ENCODE measurements at places on chromosomes 11 and 22.
A peak's percentile ranks its signal among the peaks of the same experiment; 100 is the strongest.

GRCh38 chr11:45751430-45751829 is 53.5 kb upstream of the SLC35C1 start:
- no peak for DNase-seq

DNA sequence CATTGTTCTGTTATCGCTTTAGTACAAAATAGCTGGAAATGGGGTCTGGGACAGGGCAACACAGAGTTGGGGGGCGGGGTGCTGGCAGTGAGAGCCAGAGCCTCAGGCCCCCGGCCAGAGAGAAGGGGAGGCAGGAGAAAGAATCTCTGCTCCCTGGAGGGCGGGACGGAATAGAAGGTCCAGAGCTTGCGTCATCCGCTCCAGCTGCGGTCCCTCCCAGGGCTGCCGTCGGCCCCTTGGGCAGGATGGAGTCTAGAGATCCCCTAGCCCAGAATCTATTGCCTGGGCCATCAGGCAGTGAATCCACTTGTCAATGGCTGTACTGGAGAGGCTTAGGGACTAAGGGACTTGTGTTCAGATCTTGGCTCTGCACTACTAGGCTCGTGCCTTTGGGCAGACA is 5.0 kb downstream of the TP53I11 start:
- DNase-seq, result no peak

DNA sequence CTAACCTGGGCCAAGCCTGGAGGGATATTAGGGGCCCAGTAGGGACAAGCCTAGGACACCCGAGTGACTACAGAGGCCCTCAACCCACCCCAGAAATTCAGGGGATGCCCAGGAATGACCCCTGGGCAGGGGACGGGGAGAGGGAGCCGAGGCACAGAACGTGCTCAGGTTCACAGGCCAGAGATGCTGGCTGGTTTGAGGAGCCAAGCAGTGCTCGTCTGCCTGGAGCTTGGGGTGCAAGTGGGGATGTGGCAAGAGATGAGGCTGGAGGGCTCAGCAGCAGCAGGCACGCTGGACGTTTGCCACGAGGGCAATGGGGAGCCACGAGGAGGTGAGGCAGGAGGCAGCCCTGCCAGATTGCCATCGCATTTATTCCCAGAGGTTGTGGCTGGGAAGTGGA is 34.0 kb upstream of the EMID1 start:
- no peak for DNase-seq

- no peak for DNase-seq
Observed at GRCh38 chr22:31750365-31751284, 693 bp upstream of the PRR14L start.

DNA sequence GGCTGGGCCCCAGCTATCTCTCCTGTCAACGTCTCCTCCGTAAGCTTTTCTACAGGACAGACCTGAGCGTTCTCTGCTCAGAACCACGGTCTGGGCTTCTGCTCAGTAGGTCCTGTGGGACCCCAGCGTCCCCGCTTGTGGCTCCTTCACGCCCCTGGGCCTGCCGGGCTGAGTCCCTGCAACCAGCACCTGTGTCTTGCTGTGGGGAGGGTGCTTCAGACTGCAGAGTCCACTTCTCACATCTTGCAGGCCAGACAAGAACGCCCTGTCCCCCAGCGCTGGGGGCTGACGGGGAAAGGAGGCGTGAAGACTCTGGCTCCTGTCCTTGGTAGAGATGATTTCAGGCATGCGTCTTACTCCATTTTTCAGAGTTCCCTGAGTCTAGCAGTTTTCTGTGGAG is 1480.8 kb downstream of the BRD1 start:
- DNase-seq, result no peak

DNA sequence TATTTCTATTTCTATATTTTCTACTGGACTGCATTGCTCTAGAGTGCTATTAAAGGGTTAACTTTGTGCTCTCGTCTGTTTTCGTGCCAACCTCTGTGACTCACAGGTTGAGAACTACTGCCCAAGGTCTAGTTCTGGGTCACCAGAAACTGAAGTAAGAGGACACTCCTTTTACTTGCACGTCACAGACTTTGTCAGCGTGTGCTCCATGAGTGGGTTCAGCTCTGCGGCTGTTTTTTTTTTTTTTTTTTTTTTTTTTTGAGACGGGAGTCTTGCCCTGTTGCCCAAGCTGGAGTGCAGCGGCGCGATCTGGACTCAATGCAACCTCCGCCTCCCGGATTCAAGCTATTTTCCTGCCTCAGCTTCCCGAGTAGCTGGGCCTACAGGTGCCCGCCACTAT is 49.8 kb downstream of the CLMP start:
- DNase-seq, result peak; percentile 96

GRCh38 chr11:2693271-2694261 is 6.2 kb downstream of the KCNQ1OT1 start:
- no peak for DNase-seq

GRCh38 chr11:134779179-134779578 is 367.1 kb upstream of the B3GAT1 start:
- DNase-seq, result no peak

DNA sequence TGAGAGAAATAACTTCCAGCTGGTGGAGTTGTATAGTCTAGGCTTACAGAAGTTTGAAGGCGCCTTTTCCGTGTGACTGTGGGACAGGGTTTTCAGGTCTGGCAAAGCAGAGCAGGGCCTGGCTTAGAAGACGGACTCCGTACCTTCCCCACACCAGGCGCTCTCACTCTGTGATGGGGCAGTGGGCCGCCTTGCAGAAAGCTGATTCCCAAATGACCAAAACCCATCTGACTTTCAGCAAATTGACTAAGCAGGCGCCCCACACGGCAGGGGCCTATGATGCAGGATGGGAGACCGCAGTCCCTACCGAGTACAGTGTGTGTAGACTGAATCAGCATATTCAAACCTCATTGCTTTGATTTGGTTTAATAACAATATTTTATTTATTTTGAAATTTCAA is 85.8 kb upstream of the TMEM45B start:
- DNase-seq, result no peak

- DNase-seq, result no peak
Observed at GRCh38 chr11:83642500-83642899, 356.3 kb upstream of the CCDC90B start.

DNA sequence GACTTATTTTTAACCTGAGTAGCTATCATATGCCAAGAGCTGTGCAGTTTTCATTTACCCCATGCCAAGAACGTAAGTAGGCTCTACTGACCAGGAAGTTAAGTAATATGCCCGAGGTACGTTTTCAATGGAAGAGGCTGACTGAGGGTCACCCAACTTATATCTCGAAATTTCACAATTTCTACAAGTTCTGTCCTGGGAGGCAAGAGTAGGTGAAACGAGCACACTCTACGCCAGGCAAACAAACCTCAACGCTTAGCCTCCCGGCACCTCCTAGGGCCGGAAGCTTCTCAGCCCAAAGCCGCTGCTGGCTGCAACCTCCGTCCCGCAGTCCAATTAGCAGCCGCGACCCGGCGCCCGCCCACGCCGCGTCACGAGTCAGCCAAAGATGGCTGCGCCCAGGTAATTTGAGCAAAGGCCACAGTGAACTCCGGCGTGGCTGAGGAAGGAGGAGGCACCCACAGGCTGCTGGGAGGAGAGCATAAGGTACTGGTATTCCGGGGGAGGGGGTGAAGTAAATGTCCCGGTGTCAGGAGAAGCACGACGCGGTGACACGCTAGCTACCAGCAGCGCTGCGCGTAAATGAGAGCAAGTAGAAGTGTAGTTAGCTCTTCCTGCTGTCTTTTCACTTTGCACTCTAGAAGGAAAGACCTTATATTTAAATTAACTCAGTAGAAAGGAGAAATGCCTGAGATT is at the start of gene TMEM126A:
Gene TMEM126A, plus strand, starts transcription at position 364 of the 696 bp plus-strand sequence. CDS start 2,289 bp downstream, outside the sequence.
- peak; percentile 86 for DNase-seq

DNA sequence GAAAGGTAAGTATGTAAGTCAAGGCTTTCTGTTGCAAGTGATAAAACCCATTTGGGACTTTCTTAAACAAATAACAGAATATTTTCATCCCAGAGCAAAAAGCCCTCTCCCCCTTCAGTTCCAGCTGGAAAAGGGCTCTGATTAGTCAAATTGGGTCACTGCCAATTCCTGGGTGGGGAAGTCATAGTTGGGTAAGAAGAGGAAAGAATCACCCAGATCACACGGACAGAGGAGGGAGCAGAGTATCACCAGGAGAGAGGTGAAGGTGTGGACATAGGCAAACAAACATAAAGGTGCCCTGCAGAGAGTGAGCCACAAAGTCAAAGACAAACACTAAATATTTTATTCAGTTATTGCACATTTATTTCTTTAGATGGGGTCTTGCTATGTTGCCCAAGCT is 36.3 kb upstream of the SORL1 start:
- DNase-seq, result peak; percentile 11

- DNase-seq, result no peak
Observed at GRCh38 chr11:22479208-22479607, 141.0 kb downstream of the SLC17A6 start.

- no peak for DNase-seq
Observed at GRCh38 chr11:86097980-86098379, 29.1 kb upstream of the PICALM start.

DNA sequence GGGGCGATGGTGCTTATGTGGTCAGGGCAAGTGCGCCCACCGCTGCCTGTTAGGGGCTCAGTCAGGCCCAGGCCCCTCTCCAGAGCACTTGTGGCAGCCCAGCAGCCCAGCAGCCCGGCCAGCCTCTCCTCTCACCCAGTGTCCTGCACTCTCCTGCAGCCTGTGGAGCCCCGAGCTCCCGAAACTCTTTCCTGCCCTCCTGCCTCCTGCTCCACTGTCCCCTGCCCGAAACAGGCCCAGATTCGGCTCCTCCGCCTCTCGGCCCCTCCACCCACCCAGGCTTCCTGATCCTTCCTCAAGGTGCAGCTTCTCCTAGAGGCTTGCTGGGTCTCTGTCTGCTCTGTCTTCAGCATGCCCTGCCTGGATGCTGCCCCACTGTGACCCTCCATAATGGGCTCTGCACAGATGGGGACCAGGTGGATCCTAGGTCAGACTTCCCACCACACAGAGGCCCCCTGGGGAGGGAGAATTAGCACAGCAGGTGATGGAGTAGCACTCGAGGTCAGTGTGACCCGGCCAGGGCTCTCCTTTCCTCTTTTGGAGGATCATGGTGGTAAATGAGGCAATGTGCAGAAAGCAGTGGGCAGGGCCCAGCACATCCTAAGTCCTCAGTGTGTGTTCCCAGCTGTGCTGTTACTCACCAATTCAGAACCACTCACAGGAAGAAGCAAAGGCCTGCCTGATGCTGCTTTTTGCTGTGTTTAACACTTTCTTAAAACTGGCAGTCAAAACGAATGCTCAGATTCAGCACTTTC is 18.6 kb upstream of the NAP1L4 start:
- no peak for DNase-seq

- no peak for DNase-seq
Observed at GRCh38 chr11:83437939-83438338, 151.8 kb upstream of the CCDC90B start.

- peak; percentile 63 for DNase-seq
Observed at GRCh38 chr11:59283825-59284772, 71.4 kb upstream of the MPEG1 start.

GRCh38 chr22:44848791-44849420 is 96.5 kb downstream of the ARHGAP8 start:
- DNase-seq, result no peak

GRCh38 chr11:93034031-93034722 is 64.7 kb downstream of the MTNR1B start:
- no peak for DNase-seq

- DNase-seq, result no peak
Observed at GRCh38 chr22:47407461-47408025, 645.1 kb downstream of the TBC1D22A start.

GRCh38 chr11:62129590-62130282 is 5.9 kb downstream of the INCENP start:
- DNase-seq, result no peak

DNA sequence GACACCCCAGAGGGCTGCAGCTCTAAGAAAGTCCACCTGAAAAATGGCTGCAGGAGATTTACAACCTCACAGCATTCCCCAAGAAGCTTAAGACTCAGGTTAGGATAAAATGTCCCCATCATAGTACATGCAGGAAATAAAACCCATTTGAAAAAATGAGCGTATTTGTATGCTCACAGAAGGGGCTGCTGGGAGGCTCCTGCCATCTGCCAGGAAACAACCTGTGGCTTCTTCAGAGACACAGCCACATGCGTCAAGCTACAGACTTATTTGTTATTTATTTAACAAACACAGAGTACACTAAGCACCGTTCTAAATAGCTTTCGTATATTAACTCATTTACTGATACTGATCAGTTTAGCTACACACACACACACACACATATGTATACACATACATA is 73.4 kb downstream of the FEZ1 start:
- DNase-seq, result no peak

- peak; percentile 80 for DNase-seq
Observed at GRCh38 chr22:30262917-30263741, 3.5 kb downstream of the OSM start.

DNA sequence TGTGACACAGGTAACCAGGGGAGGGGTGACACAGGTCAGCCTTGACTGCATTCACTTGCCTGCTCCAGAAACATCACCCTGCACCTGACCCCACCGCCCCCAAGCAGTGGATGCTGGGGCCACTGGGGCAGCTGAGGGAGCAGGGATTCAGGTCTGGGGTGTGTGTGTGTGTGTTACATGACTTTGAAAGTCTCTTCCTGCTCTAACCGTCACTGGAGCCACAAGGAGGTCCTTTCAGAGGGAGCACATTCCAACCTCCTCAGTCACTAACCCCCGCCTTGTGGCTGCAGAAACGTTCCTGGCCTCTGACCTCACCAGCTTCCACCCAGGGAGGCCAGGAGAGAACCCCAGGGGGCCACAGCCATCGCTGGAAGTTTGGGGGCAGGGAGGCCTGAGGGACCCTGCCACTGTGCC is 2.9 kb upstream of the FOSL1 start:
- DNase-seq, result peak; percentile 99

GRCh38 chr22:48071828-48072227 is 1309.4 kb downstream of the TBC1D22A start:
- DNase-seq, result no peak

- peak; percentile 17 for DNase-seq
Observed at GRCh38 chr11:103936059-103936458, 100.4 kb upstream of the DDI1 start.

DNA sequence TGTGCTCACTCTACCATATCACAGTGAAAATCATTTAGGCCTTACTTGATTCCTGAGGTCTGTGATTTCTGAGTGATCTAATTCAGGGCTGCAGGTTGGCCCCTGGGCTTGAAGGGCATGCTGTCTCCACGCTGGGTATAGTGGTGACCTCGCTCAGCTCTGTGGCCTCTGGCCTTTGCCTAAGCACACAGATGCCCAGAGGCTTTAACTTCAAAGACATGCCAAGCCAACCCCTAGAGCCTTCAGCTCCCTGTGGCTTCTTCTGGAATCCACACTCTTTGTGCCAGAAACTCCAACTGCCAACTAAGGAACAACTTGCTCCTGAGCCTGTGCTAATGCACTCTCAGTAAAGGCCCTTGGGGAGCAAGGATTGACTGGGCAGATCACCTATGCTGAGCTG is 232.6 kb upstream of the MPPED2 start:
- DNase-seq, result no peak

DNA sequence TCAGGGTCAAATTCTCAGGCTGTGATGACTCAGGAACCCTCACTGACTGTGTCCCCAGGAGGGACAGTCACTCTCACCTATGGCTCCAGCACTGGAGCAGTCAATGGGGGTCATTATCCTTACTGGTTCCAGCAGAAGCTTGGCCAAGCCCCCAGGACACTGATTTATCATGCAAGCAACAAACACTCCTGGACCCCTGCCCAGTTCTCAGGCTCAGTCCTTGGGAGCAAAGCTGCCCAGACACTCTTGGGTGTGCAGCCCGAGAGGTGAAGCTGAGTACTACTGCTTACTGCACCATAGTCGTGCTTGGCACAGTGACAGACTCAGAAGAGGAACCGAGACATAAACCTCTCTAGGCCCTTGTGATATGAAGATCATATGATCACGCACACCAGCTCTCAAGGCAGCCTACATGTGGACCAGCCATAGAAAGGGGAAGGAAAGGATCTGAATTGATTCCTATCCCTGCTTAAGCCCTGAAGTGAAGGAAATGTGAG is 58.2 kb downstream of the ZNF280B start:
- DNase-seq, result no peak

GRCh38 chr11:46896719-46897406 is 21.5 kb downstream of the LRP4 start:
- peak; percentile 76 for DNase-seq
